Hematopoietic multipotent progenitor cell treated with erythropoietin and hydrocortisone succinate and interleukin-3 and kit ligand, for 8 days (in vitro differentiated cells): ENCODE measurements at places on chromosomes 12 and 14.

GRCh38 chr12:114272605-114273004, 133.3 kb downstream of the TBX5 start:
- DNase-seq, result no peak

- no peak for DNase-seq
Observed at GRCh38 chr14:95498622-95499353, 17.7 kb downstream of the SYNE3 start.

- DNase-seq, result no peak
Observed at GRCh38 chr14:98742001-98742400, 530.0 kb downstream of the BCL11B start.

DNA sequence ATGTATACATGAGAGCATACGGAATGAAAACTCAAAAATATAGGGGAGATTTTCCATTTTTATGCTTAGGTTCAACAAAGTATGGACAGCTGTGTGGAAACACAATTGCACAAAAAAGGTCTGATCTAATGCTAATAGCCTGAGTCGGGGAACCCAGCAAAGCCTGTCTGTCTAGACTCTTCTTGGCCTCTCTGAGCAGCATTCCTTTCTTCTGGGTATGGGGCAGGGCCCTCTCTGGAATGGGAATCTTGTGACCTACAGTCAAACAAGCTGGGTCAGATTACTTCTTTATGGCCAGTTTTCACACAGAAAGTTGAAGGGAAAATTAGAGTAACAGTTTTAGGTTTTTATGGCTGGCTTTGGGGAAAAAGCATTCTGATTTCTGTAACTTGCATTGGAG, 534.0 kb upstream of the LMO3 start:
- DNase-seq, result no peak

DNA sequence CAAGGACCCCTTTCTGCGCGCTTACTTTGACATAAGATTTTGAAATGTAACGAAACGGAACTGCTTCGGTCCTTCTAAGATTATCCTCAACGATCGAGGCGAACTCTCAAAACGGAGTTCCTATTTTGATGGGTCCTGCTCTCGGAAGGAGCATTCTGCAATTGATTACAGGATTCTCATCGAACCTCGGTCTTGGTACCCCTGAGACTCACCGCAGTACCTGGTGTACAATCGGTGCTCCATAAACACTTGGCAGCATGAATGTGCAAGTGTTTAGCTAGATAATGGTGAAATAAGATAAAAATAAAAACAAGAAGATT, 530 bp upstream of the NEMF start:
- DNase-seq, result no peak

GRCh38 chr12:27866373-27867101, 86.5 kb upstream of the MANSC4 start:
- DNase-seq, result no peak

DNA sequence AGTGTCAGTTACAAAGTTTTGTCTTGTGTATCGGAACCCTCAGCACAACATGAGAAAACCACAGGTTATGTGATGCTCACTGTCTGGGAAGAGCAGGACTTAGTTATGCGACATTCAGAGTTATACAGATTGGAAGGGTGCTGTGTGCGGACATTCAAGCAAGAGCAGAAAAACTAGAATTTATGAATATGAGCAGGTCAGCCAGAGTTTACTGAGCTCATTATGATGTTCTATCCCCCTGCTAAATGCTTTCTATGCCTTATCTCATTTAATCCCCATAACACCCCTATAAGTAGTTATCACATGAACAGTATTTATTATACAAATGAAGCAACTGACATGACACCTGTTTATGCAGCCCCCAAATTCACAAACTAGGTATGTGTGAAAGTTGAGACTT, 1083.2 kb downstream of the FLRT2 start:
- DNase-seq, result no peak

DNA sequence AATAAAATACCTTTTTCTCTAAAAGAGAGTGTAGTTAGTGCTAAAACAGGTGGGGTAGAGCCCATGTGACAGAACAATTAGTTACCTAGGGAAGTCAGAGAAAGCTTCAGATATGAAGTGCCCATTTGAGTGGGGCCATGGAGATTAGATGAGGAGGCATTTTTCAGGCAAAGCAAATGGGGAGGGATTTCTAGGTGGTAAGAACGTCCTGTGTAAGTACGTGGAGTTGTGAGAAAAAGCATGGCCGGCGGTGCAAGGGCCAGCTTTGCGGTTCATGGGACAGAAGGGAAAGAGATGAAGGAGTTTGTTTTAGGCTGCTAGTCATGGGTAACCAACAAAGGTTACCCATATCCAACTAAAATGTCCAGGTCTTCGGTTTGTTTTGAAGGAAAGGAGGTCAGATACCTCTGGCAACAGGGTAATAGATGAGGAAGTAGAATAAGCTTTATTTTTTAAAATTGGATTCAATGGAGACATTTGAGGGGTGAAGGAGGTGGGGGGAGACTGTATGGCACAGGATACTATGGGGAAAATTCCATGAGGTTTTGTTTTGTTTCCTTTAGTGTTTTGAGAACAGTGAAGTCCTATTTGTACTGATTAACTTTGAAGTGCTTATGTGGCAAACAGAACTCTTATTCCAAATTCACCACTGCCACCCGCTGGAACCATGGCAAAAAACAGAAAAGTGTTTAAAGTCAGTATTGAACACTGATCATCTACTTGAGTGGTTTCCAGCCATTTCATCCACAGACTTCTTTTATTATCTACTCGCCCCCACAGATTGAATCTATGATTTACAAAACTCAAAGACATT, 10.0 kb upstream of the SNRPF start:
- DNase-seq, result peak; percentile 33

- no peak for DNase-seq
Observed at GRCh38 chr12:46300910-46301309, 32.1 kb upstream of the SLC38A1 start.

DNA sequence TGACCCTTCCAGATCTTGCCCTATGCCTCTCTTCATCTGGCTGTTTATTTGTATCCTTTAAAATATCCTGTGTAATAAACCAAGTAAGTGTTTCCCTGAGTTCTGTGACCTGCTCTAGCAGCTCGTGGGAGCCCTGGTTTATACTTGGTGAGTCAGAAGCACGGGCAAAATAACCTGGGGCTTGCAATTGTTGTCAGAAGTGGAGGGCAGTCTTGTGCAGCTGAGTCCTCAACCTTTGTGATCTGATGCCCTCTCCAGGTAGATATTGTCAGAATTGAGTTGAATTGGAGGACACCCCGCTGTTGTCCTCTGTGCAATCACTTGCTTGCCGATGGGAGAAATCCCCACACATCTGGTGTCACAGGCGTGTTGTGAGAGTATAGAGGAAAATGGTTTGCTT, 62.5 kb upstream of the PRICKLE1 start:
- no peak for DNase-seq

DNA sequence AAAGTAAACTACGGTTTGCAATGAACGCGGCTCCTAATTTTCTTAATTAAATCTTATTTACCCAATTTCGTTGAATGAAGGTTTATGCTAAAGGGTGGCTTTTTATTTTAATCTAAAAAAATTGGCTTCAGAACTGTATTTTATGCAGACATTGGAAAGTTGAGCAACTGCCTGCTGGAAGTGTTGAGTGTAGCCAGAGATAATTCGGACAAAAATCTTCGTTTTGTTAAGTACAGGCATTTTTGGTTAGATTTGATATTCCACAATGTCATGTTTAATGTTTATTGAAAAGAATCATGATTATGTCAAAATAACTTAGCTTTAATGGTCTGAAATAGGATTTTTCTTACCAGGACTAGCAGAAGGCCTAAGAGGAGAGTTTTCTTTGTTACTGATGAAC, 875 bp downstream of the IRAK3 start:
- DNase-seq, result no peak

GRCh38 chr14:94128216-94128839, 1.1 kb downstream of the IFI27L2 start:
- DNase-seq, result no peak

GRCh38 chr12:2615665-2616402, 178.9 kb upstream of the FKBP4 start:
- no peak for DNase-seq

DNA sequence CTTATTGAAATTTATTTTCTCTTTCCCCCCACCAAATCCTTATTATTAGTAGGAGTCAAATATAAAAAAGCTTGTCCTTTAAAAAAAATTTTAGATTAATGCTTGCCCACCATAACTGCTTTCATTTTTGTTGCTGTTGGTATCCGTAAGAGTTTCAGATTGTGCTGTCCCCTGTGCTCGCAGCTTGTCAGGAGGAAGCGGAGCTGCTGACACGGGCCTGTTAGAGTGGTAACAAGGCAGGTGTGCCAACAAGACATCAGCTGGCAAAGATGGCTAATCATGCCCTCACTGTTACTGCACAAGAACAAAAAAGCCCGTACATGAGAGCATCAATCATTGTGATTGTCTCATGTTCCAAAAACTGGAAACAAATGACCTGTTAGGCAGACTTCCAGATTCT, 148.4 kb downstream of the ALG10B start:
- DNase-seq, result no peak

DNA sequence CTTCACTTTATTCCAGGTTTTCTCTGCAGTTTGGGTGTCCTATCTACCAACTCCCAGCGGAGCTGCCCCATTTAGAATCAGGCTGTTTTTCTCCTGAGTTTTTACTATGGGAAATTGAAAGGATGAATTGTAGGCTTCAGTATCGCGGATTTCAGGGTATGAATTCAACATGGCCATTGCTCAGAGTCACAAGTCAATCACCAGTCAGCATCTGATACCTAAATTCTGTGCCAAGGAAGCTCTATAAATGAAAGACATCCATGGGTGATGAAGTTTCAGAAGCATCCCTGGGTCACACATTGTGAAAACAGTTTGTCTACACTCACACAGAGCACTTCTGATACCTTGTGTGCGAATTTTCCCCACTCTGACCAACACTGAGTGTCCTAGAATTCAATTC, 35.8 kb upstream of the YY1 start:
- DNase-seq, result no peak

GRCh38 chr14:96249029-96249428, 7.0 kb upstream of the BDKRB1 start:
- DNase-seq, result peak; percentile 34

DNA sequence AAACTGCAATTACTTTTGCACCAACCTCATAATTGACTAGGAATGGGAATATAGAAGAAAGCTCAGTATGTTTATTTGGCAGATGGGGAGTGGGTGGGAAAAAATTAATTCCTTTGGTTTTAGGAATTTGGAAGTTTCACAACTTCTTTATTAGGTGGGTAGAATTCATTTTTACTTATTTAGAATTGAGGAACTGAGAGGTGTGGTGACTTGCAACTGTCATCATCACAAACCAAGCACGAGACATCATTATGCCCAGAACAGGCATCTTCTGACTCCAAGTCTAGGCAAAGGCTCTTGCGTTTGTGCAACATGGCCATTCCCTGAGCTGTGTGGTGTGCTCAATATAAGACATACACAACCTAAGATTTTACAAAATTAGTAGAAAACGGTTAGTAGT, 380.0 kb downstream of the ATP23 start:
- no peak for DNase-seq

GRCh38 chr14:101243587-101244338, 317.5 kb upstream of the DIO3 start:
- DNase-seq, result no peak
